ENCODE measurements at places on chromosomes 12 and 14.
A peak's percentile ranks its signal among the peaks of the same experiment; 100 is the strongest.

DNA sequence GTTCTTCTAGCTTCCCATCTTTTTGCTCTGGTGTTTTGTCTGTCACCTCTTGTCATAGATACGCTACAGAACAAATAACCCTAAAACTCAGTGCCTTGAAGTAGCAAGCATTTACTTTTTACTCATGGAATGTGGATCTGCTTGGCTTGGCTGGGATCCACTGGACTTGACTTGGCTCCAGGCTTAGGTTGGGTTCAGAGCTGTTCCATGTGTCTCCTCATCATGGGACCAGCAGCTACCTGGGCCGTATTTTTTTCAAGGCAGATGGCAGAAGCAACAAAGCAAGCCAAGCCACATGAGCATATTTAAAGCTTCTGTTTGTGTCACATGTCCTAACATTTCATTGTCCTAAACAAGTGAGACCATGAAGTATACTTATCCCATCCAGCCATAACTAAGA lies 48.7 kb upstream of the ATF1 start:
- no peak for DNase-seq

- no peak for DNase-seq
Observed at GRCh38 chr12:106025129-106025528, 113.6 kb downstream of the NUAK1 start.

DNA sequence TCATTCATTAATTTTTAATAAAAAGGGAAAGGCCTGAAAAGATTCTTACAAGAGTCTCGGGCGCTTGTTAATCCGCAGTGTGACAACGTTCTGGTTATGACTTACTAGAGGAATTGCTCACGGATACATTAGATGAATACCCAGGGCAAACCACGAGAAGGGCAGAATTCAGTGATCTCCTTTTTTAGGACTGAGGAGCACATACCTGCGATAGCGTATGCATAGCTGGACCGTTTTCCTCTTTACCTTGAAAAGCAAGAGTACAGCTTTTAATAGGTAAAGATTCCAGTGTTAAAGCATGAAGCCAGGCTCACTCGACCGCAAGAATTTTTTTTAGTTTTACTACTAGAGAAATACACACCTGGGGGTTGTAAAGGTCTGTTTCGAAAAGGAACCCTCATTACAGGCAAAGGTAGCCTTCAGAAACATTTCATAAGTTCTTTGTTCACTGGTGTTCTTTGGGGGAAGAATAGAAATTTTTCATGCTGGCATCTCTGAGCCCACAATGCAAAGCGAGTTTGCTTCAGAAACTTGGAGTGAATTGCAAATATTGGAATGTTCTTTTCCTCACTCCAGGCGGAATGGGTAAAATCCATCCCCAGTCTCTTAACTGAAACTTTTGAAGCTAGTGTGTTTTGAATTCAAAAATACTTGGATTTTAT lies 953 bp downstream of the MAPK1IP1L start:
- DNase-seq = no peak

- no peak for DNase-seq
Observed at GRCh38 chr12:92481066-92481465, 221.7 kb upstream of the PLEKHG7 start.

- DNase-seq = no peak
Observed at GRCh38 chr12:117362391-117362790, 965 bp upstream of the NOS1 start.

DNA sequence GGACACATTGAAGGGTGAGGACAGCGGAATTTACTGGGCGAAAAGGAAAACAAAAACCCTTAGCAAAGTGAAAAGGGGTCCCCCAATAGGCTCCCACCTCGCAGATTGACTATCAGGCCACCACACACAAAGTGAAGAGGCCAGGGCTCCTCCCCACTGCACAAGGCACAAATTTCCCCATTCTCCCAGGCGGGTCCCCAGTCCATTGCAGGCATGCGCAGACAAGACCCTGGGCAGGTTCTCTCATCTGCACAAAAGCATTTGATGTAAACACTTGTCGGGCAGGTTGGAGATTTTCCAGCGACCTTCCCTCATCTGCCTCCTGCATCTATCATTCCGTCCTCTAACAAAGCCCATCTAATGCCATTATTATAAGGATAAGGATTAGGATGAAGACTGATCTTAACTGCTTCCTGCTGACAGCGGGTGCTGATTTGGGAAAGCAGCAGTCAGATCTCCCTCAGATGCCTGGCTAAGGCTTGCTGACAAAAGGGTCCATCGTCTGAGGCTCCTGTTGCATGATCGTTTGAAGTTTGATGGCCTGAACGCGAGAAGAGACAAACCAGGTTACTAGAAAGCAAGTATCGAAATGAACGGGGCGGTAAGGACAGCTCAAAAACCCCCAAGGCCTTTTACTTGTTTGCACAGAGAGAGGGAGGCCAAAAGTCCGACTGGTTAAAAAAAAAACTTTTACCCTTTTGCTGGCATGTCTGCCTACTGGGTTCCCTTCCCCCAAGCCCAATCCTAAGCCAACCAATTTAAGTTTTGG lies 14.4 kb downstream of the ASCL4 start:
- DNase-seq = no peak

- no peak for DNase-seq
Observed at GRCh38 chr14:101780887-101781239, 19.4 kb downstream of the PPP2R5C start.

DNA sequence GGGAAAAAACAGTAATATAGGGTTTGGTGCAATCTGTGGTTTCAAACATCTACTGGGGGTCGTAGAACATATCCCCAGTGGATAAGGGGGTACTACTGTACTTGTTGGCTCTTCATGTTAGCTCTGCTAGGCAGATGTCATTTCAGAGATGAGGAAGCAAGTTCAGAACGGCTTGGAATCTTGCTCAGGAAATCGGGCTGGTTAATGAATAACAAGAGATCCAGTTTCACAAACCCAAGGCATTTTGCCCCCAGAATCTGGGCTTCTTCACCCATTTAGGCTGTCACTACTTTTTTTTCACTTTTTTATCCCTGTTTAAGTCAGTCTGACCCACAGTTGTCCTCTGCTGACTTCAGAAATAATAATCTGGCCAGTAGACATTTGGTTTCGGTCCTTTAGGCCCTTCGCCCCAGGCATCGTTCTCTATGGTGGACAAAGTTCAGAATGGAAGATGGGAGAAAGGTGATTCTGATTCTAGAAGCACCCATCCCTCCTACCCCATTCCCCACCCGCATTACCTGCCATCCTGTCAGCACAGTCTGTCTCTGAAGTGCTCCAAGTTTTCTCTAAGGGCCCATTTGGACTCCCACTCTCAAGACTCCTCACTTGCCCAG lies 4.5 kb downstream of the SUOX start:
- DNase-seq = no peak

DNA sequence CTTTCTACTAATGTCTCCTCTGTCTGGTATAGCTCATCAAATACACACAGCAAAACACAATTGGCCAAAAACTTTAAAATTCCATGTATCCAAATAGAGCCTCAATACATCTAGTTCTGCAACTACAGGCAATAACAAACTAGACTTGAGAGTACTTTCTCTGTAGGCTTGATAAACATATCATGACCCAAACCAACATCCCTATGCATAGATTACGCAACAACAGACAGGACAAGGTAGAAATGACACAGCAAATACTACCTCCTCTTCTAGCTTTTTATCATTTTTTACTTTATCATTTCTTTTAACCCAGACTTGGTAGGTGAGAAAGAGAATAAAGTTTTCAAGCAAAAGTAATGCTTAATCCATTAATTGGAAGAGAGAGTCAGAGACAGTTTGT lies 41.8 kb downstream of the EML5 start:
- DNase-seq = no peak

- no peak for DNase-seq
Observed at GRCh38 chr14:23696701-23697239, 60.6 kb downstream of the DHRS2 start.

- DNase-seq = no peak
Observed at GRCh38 chr12:2735432-2735831, 59.3 kb upstream of the FKBP4 start.

- no peak for DNase-seq
Observed at GRCh38 chr14:93527203-93527607, 96.5 kb downstream of the UNC79 start.

GRCh38 chr14:101454229-101454628 lies 107.1 kb upstream of the DIO3 start:
- peak; percentile 30 for DNase-seq

GRCh38 chr14:22002860-22003284 lies 329.3 kb upstream of the OR4E1 start:
- DNase-seq = no peak

GRCh38 chr12:31230004-31230403 lies 95.9 kb downstream of the SINHCAF start:
- no peak for DNase-seq

DNA sequence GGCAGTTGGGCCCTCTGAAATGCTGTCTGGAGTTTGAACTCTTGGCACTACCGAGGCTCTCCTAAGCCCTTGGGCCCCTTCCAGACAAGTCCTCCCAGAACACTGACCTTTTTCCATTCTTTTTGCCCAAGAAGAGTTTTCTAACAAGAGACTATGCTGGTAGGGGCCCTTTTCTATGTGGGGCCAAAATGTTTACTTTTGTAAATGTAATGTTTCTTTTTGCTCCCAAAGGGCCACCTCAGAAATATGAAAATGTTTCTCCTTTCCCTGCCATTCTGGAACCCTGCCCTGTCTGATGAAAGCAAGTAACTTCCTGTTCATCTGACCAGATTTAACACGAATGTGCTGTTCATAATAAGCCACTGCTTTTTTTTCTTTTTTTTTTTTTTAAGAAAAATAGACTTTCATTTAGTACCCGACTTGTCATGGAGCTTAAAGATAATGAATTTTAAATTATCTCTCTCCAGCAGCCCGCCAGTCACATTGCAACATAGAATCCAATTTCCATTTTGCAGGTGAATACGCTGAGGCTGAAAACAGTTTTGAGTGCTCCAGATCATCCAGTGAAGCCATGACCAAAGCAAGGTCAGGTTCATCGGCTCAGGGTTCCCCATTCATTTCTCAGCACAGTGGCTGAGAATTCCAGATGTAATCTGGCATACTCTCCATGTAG lies 169.9 kb downstream of the DPF3 start:
- no peak for DNase-seq

GRCh38 chr14:100333311-100333710 lies 10.2 kb downstream of the SLC25A47 start:
- DNase-seq = no peak

- no peak for DNase-seq
Observed at GRCh38 chr12:92696216-92696615, 6.6 kb upstream of the PLEKHG7 start.

- no peak for DNase-seq
Observed at GRCh38 chr12:100752841-100753240, 41.7 kb upstream of the ANO4 start.

DNA sequence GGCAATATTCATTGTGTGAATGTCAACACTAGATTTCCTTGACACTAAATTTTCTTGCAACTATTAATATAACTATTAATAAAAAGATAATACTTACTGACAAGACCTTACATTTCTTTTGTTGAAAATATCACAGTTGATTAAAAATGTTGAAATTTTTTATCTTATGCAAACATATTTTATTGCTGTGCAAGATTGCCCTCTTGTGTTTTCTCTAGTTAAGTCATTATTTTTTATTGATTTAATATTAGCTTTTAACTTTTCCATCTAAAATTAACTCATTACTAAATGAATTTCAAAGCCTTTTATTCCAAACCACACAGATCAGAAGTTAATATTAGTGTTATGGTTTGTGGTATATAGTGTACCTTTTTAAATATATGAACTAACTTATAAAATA lies 11.7 kb upstream of the NAA30 start:
- DNase-seq = no peak

DNA sequence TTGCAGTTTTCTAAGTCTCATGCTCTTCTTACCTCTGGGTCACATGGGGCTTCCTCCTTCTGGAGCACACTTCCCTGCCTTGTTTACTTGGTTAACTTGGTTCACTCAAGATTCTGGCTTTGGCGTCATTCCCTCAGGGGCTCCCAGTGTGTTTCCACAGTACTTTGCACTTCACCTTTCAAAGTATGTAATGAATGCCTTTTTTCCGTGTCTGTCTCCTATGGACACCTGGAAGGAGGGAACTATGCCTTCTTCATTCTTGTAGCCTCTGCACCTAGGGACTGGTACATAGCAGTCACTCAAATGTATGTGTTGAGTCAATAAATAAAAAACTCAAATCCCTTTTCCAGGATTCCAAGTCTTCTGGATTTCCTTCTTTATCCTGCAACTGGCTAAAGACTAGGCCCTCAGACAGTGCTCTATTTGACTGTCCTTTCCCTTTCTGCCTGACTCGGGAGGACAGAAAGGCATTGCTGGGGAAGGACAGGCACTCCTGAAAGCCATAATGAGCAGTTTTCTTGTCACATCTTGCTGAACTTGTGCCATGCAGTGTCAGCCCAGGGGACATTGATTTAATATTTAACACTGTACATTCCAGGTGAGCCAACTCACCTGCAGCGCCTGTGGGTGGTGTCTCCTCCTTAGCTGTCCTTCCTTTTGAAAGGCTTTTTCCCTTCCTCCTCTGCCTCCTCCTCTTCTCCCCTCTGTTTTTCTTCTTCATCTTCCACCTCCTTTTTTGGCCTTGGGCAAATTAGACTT lies 12.8 kb downstream of the MYRFL start:
- no peak for DNase-seq

GRCh38 chr12:104586351-104586919 lies 129.7 kb downstream of the CHST11 start:
- DNase-seq = no peak

DNA sequence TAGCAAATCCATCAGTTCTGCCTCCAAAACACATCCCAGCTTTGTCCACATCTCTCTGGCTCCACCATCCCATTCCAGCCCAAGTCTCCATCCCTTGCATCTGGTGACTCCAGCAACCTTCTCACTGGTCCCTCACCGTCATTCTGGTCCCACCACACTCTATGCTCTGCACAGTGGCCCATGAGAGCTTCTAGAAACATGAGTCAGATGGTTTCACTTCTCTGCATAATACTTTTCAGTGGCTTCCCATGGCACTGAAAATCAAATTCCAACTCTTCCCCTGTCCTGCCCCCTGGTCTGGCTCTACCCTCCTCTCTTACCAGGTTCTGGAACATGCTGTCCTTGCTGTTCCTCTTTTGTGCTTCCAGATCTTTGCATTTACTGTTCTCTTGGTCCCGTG lies 17.2 kb upstream of the C12orf76 start:
- no peak for DNase-seq

DNA sequence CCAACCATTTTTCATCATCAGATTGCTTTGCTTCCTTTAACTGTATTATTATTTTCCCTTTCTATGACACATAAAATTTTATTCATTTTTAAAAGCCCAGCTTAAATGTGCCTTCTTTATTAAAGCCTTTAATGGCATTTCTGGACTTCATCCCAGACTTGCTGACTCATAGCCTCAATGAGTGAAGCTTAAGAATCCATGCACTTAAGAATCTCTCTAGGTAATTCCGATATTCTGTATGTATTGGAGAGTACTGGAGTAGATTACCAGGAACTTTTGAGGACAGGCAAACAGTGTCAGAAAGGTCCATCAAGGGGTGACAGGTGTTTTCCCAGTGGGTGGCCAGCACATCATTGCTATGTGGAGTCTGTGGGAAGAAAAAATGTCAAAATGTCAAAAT lies 107.9 kb downstream of the PTPRQ start:
- no peak for DNase-seq

- DNase-seq = no peak
Observed at GRCh38 chr12:7472060-7472459, 28.1 kb upstream of the CD163L1 start.

GRCh38 chr12:105600911-105601545 lies 270.5 kb downstream of the C12orf75 start:
- DNase-seq = no peak

GRCh38 chr12:79023261-79023660 lies 158.7 kb downstream of the SYT1 start:
- DNase-seq = no peak
